Activated naive CD4-positive, alpha-beta T cell (primary cell): ENCODE measurements at places on chromosomes 16 and 17.

DNA sequence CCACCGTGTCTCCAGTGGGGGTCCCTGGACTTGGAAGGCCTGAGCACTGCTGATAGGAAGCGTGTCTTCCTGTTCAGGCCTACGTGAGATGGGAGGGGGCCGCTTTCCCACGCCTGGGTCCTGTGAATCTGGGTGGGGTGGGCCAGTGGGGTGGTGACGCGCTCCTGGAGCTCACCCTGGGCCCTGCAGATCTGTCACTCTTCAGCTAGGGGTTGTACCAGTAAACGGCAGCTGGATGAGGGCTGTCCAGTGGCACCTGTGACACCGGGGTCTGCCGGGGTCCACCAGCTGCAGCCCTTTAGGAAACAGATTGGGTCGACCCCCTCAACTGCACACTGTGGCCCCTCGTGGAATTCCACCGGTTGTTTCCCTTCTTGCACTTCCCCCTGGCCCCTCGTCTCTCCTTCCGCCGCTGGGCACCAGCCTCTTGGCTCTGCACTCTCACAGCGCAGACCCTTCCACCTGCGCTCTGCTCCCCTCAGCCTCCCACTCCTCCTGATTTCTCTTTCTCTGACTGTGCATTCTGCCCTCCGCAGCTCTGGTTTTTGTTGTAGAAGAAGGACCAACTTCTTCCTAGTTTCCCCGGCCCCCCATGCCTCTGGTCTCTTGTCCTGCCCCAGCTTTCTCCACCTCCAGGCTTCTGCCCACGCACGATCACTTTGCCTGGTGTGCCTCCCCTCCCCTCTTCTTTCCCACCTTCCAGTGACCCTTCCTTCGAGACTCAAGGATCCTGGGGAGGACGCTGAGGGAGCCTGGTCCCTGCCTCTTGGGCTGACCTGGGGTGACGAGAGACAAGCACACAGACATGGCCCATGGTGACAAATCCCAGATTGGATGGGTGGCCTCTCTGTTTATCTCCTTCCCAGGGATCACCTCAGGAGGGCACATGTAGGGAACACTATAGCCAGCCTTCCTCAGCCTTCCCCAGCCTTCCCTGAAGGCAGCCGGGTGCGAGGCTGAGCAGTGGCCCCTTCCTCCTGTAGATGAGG, 4.8 kb downstream of the MRC2 start:
- DNase-seq = no peak

- DNase-seq = no peak
Observed at GRCh38 chr16:63967966-63968365, 1153.9 kb downstream of the CDH11 start.

- DNase-seq = no peak
Observed at GRCh38 chr17:21387616-21388015, 11.5 kb downstream of the KCNJ12 start.

GRCh38 chr17:75269844-75270217, 1.2 kb downstream of the MIF4GD start:
- no peak for DNase-seq

GRCh38 chr17:16027708-16028584, 28.3 kb downstream of the TTC19 start:
- DNase-seq = no peak

GRCh38 chr17:55451203-55451641, 29.6 kb upstream of the MMD start:
- DNase-seq = no peak

GRCh38 chr16:55091871-55092230, 161.2 kb downstream of the IRX5 start:
- DNase-seq = no peak

DNA sequence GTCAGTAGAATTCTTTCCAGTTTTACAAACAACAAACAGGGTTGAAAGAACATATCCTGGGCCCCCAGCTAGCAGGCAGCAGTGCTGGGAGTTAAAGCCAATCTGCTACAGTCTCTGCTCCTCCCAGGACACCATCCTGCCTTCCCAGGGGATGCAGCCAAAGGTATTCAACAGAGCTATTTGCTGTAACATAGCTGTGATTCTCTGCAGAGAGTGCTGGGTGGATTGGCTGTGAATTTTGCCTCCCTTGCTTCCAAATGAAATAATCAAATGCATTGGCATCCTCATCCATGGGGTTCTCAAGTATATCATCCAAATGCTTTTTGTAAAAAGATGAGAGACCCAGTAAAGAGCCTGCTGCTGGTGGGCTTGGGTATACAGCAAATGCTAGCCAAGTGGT, 124.3 kb downstream of the NPIPB5 start:
- DNase-seq = no peak

GRCh38 chr17:68425979-68426378, 31.3 kb downstream of the WIPI1 start:
- DNase-seq = no peak

- no peak for DNase-seq
Observed at GRCh38 chr17:11278992-11279270, 37.9 kb downstream of the SHISA6 start.

- DNase-seq = no peak
Observed at GRCh38 chr17:4998027-4998731, 429 bp downstream of the KIF1C start.
